Activated naive CD4-positive, alpha-beta T cell treated with Interleukin-2 at 50 U/mL for 16 hours (primary cell): ENCODE measurements at places on chromosomes 2 and 18.

DNA sequence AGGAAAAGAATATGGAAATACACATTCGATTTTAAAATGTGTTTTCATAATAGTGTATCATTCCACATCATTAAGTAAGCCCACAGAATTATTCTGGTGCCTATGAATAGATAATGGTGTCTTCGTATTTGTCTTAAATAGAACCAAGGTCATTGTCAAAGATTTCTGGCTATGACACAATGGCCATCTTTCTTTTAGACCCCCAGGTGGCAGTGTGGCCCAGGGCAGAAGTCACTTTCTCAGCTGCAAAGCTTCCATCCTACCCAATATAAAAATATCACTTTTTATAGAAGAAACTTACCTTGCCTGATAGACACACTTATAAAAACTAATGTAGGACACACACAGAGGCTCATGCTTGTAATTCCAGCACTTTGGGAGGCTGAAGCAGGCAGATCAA, 57.5 kb downstream of the ZRANB3 start:
- no peak for DNase-seq

- DNase-seq = no peak
Measured at GRCh38 chr2:169348321-169349024, 13.9 kb downstream of the LRP2 start.

DNA sequence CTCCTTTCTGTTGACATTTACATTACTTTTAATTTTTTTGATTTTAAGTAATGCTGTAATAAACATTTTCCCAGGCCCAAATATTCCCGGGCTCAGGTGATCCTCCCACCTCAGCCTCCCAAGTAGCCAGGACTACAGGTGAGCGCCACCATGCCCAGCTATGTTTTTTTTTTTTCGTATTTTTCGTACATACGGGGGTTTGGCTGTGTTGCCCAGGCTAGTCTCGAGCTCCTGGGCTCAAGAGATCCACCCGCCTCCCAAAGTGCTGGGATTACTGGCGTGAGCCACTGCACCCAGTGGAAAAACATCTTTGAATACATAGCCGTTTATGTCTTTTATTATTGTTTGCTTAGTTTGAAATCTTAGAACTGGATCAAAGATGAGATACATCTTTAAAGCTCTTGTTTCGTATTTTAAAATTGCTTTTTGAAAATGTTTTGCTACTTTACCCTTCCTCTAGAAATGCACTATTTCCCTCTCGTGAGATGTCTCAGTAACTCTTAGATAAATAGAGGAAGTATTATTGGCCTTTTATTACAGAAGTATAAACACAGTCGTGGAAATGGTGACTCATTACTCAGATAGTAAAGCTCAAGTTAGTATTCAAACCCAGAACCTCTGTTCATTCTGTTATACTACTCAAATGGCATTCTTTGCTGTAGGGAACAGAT, 2.4 kb downstream of the SMCHD1 start:
- DNase-seq = no peak

GRCh38 chr18:25365242-25365641, 13.3 kb upstream of the ZNF521 start:
- DNase-seq = no peak

DNA sequence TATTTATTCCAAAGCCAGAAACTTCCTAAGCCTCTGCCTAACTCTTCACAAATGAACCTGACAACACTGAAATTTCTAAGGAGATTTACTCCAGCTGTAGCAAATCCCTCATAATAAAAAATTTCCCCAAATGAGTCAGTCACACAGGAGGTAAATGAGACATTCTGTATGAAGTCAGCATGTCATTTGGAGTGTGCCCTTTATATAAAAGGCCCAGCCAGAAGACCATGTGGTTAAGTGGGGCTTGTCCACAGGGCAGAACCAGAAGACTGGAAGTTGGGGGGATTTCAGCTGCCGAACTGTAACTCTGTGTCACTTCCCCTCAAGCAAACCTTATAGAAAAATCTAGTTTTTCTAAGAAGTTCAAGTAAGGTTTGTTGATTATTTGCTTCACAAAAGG, 30.2 kb downstream of the NRP2 start:
- no peak for DNase-seq

GRCh38 chr2:81206216-81206615, 901.7 kb upstream of the LRRTM1 start:
- no peak for DNase-seq

DNA sequence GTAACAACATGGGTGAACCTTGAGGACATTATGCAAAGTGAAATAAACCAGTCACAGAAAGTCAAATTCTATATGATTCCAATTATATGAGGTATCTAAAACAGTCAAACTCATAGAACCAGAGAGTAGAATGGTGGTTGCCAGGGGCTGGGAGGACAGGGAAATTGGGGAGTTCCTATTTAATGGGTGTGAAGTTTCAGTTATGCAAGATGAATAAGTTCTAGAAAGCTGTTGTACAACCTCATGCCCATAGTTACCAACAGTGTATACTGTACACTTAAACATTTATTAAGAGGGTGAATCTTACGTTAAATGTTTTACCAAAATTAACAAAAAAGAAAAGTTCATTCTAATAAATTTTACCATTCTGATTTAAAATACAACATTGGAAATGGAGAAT, 92.7 kb upstream of the WDSUB1 start:
- no peak for DNase-seq

GRCh38 chr2:239468491-239469105, 67.8 kb upstream of the HDAC4 start:
- no peak for DNase-seq

GRCh38 chr2:86520153-86520552, 43.1 kb downstream of the CHMP3 start:
- DNase-seq = no peak

DNA sequence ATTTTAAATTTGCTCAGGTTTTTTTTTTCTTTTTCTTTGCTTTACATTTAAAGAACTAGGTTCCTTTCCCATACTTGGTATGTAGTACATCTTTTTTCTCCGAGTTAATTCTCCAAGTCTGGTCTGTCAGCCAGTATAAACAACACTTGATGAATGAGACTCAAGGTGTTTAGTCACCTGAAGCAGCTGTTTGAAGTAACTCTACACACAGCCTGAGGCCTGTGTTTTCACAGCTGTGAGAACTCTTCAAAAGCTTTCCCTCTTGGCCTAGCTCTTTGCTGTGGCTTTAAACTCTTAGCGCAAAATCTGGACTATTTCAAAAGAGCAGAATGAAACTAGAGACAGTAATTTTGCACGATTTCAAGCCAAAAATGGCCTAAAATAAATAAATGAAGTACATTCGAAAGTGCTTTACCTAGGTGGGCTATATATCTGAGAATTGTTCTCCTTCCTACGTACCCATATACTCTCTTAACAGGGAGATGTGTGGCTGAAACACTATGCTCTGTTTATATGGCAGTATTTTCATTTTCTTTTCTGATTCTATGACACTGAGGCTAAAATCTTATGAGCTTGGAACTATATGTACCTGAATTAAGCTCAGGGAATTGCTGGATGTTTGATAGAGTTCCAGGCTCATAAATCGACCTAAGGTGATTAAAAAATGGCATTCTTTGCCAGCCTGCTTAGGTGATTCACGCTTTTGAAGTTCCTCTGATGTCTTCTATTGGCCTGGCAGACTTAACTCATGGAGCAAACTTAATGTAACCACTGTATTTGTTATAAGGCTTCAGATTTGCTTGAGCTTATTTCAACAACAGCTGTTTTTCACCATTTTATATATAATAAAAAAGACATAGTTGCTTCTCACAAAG, 1044.1 kb upstream of the ZEB2 start:
- no peak for DNase-seq

- DNase-seq = no peak
Measured at GRCh38 chr2:172454404-172455120, 27.2 kb downstream of the ITGA6 start.

DNA sequence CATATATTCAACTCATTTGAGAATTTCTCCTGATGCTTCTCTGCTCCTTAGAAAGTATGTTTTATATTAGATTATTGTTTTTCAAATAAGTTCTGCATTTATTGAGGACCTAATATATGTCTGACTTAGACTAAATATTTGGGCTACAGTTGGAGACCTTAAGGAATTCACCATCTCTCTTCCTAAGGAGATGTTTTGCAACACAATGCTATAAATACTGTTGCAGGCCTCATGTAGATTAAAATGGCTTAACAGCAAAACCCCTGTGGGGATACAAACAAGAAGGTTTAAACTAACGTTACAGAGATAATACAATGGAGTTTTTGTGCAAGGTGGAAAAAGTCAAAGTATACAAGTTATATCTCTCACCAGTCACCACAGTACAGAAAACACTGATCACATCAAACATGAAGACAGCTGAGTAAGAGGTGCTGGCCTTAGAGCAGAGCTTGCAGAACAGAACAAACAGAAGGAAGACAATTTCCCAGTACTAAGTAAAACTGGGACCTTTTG, 20.1 kb upstream of the BMPR2 start:
- no peak for DNase-seq

GRCh38 chr2:180540761-180541160, 439.6 kb upstream of the UBE2E3 start:
- no peak for DNase-seq

DNA sequence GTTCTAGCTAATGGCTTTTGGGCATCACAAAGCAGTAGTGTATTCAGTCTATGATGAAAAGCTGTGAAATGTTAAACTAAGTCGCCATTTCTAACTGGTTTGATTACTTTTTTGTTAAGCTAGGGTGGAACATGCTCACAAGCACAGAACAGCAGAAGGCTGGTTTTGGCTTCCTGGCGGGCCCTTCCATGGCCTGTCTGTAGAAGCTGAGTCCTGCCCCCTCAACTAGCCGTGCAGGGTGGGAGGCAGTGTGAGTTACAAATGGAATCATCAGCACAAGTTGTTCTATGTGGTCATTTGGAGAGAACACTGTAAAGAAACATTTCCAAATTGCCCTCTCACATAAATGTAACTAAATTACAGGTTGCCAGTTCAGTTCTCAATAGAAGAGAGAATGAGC, 290.8 kb downstream of the ALPK2 start:
- DNase-seq = no peak

DNA sequence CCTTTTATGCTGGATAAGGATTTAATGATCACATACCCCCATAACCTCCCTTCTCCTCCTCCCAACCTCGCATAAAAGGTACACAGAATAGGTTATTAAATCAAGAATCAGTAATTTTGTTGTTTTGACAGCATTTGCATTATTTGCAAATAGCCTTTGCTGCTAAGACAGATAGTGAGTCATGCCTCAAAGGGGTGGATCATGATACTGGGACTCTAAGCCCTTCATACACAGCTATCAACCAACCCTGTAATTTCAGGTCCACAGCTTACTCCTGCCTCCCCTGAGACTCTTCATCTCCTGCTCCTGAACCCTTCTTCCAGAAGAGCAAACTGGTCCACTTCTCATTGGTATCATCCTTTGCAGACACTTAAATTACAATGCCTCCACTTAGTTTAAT, 73.8 kb upstream of the KLHL29 start:
- no peak for DNase-seq

DNA sequence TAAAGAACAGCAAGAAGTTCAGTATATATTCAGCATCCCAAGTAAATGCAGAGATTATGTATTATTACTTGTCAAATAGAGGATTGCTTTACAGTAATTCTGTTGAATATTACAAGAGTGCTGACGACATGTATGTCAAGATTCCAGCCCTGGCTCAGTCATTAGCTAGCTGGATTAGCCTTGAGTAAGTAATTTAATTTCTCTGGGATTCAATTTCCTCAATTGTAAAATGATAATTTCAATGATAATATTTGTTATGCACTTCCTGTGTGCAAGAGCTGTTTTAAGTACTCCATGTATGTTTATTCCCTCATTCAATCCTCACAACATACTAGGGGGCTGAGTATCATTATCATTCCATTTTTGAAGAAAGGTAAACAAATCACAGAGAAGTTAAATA, 44.0 kb downstream of the TCF4 start:
- no peak for DNase-seq

GRCh38 chr2:191302459-191303139, 57.4 kb downstream of the MYO1B start:
- no peak for DNase-seq

- DNase-seq = no peak
Measured at GRCh38 chr2:219648963-219649362, 21.5 kb downstream of the SLC4A3 start.

DNA sequence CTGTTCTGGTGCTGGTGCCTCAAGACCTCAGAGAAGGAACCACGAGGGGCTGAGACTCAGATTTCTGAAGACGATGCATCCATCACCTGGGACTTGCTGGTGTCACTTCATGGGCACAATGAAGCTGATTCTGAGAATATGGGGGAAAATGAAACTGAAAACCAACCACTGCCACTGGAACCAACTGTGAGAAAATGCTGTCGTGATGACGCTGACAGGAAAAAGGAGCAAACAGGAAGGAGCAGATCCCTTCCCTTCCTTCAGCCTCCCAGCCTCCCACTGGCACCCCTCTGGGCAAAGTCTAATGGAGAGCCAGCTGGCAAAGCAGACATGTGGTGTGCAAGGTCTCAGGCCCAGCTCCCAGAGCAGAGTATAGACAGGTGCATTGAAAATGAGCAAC, 109.7 kb downstream of the FOXI3 start:
- DNase-seq = no peak

DNA sequence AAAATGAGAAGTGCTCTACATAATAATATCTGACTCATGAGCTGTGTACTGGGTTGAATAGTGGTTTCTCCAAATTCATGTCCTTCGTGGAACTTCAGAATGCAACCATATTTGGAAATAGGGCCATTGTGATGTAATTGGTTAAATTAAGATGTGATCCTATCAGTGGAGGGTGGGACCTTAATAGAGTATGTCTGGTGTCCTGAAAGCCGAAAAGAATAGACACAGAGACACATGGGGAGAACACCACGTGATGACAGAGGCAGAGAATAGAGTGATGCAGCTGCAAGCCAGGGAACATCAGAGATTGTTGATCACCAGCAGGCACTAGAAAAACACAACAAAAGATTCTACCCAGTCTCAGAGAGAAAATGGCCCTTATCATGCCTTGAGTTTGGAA, 310.1 kb downstream of the EXOC6B start:
- no peak for DNase-seq

- DNase-seq = no peak
Measured at GRCh38 chr2:119158563-119159347, at the start of gene C1QL2. TSS of gene C1QL2 (minus strand) at chr2:119158751. CDS start at chr2:119158269, 482 bp downstream.

GRCh38 chr2:215314896-215315295, 3.0 kb downstream of the ATIC start:
- no peak for DNase-seq

GRCh38 chr18:10736984-10737383, 211.2 kb downstream of the NAPG start:
- DNase-seq = no peak

DNA sequence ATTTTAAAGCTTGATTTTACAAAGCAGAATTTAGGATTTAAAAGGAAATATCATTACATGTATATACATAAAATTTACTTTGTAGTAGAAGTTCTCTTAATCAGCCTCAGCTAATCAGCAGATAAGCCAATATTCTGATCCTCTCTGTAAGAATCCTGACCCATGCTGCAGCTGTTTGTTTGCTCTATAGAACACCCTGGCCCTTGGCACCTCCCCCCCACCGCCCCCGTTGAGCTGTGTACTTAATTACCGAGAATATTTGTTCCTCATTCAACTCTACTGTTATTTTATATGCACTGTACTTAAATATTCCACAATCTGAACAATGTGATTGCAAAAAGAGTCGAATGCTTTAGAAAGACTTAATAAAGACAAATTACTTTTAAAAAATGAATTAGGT, 98.0 kb downstream of the EVA1A start:
- DNase-seq = no peak

GRCh38 chr18:54984908-54985307, 25.6 kb upstream of the CCDC68 start:
- DNase-seq = no peak

GRCh38 chr2:181779288-181780021, 99.1 kb upstream of the NEUROD1 start:
- no peak for DNase-seq

GRCh38 chr2:203817147-203817546, 50.4 kb upstream of the CTLA4 start:
- DNase-seq = no peak
